Glutamatergic neuron (in vitro differentiated cells): ENCODE measurements at places on chromosomes 7 and 10. TPM values are rescaled to one million over a fixed set of nuclear protein-coding genes. Genes with fewer than 3 reads are reported as not detected.

DNA sequence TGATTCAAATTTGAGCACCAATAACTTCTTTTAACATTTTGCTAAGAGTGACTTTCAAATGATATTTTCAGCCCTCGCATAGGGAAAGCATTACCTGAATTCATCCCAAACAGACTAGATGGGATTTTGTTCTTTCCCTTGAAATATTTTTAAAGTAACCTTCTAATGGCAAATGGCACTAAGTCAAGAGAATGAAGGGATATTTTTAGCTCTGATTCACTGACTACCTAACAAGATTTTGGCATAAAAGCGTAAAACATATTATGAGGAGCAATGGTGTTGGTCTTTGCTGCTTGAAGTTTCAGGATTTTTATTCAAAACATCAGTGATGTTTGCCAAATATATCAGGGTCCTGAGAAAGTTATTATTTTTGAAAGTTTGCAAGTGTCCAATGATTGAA, 290.3 kb downstream of the CDK14 start:
- no peak for DNase-seq

DNA sequence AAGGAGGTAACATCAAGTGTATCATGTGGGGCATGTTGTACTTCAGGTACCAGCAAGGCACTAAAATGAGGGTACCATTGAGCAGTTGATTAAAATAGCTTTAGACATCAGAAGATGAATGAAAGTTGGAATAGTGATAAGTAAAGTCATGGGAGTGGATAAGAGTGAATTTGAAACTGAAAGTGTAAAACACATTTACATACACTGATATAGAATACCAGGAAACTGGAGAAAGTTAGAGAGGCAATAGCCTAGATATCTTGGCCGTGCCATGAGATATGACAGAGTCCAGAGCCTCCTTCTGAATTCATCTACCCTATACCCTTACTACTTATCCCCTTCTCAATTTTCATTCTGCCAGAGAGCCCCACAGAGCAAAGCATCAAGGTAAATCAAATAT, 76.6 kb downstream of the GRM3 start:
- no peak for DNase-seq

GRCh38 chr10:91607646-91608403, 25.0 kb downstream of the PPP1R3C start:
- no peak for DNase-seq

DNA sequence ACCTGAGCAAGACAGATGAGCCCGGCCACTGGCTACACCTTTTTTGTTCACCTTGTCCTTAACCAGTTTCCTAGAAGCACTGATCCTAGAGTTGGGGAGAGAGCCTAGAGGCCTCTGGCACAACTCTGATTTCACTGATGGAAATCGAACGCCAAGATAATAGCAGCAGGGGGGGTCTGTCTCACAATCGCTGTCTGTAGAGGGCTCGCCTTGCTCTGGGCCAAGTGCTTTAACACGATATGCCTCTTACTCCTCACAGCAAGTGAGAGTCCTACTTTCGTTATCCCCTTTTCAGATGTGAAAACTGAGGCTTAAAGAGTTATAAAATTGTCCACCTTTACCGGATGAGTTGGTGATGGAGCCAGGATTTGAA, 472 bp downstream of the RASSF4 start:
- DNase-seq = no peak

- DNase-seq = no peak
Observed at GRCh38 chr10:70514591-70514990, 36.0 kb downstream of the PALD1 start.

- no peak for DNase-seq
Observed at GRCh38 chr10:11087372-11087771, 69.7 kb downstream of the CELF2 start.

- DNase-seq = no peak
Observed at GRCh38 chr10:124727361-124727960, 16.7 kb downstream of the FAM53B start.

- no peak for DNase-seq
Observed at GRCh38 chr10:127122831-127123230, 73.6 kb downstream of the INSYN2A start.

- DNase-seq = peak; percentile 18
Observed at GRCh38 chr7:108063520-108063933, 60.6 kb upstream of the LAMB1 start.

GRCh38 chr10:131815266-131816156, 85.3 kb upstream of the PPP2R2D start:
- DNase-seq = no peak

GRCh38 chr10:75598998-75599397, 167.6 kb downstream of the LRMDA start:
- DNase-seq = no peak

GRCh38 chr10:127351542-127351941, 155.2 kb upstream of the INSYN2A start:
- no peak for DNase-seq

DNA sequence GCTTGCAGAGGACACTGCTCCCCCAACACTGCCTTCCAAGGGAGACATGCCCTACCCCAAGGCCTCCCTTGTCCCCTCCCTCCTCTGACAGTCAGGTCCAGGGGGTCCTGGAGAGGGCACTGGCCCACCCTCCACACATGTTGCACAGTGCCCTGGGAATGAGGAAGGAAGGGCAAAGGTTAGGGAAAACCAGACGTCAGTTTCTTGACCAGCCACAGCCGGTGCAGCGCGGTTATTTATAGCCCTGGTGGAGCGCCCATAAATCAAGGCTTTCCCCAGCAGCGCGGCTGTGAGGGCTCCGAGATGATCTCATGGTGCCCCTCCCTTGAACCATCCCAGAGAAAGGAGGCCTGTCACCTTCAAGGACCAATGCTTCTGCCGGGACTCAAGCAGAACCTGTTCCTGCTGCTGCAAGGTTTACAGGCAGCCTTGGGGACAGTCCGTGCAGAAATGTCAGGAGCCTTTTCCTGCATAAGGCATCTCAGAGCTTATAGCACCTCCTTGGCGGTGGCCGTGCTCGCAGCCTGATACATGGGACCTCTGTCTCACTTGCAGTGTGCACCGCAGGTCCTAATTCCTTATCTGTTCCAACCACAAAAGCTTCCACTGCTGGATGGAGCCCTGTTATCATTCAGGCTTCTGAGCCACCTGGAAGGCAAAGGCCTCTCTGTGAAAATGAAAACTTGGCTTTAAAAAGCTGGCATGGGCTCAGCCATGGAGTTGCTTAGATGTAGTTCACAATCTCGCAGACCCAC, 127.3 kb downstream of the LHPP start:
- peak; percentile 15 for DNase-seq

GRCh38 chr10:9311702-9312499, 1257.4 kb downstream of the GATA3 start:
- DNase-seq = no peak

DNA sequence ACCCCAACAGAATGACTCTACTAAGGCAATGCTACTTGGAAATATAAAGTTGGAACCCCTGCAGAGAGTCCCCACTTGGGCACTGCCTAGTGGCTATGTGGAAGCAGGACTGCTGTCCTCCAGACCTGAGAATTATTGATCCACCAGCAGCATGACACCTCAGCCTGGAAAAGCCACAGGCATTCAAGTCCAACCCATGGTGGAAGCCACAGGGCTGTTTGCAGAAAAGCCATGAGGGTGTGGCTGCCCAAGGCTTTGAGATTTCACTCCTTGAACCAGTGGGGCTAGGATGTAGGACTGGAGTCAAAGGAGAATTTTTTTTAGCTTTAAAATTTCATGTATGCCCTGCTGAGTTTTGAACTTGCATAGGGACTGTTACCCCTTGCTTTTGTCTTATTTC, 13.6 kb upstream of the GHRHR start:
- DNase-seq = no peak

- DNase-seq = no peak
Observed at GRCh38 chr7:45987521-45988290, 66.6 kb upstream of the IGFBP3 start.

DNA sequence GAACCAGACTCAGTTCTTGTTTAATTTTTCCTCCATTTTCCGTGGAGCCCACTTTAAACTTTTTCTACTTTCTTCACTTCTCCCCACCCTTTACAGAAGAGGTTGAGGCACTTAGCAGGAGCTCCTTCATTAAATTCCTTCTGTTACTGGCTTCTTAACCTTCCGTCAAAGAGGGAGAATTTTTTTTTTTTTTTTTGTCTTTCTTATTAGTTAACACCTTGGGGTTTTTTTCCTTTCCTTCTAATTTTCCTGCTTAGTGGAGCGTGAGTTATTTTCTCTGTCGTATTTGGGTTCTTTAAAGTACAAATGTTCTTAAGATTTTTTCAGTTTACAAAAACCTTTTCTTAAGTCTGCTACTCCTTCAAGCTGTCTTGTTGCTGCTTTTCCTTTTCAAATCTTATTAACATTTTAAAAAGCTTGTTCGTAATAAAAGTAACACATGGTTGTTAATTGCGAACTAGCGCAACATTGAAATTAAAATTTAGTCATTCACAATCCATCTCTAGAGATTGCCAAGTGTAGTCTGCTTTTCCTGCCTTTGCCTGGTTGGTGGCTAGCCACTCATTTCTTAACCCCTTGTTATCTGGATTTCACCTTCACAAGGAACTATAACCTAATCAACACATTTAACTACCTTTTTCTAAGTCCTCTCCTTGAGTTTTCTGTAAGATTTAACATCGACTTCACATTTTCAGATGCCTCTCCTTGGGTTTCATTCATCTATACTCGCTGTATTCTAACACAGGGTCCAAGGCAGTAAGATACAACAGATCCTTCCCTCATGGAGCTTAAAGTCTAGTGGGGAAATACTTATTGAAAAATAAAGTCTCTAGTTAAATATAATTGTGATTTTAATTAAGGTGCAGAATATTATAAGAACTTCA, 2.0 kb downstream of the BMPR1A start:
- no peak for DNase-seq

DNA sequence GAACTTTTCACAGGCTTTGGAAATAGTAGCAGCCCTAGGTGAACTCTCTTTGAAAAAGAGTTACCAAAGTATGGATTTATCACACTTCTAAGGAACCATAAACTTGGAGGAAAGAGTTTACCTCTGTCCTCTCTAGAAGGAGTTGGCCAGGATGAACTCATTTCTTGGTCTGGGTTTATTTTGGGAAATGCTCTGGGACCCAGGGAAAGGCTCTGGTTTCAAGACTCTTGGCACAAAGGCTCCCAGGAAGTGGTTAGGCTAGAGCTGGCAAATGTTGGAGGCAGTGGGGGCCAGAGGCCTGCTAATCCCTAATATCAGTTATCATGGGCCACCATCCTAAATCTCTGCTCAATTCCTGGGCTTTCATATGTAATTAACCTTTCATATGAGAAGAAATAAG, 36.3 kb upstream of the CDK6 start:
- no peak for DNase-seq

DNA sequence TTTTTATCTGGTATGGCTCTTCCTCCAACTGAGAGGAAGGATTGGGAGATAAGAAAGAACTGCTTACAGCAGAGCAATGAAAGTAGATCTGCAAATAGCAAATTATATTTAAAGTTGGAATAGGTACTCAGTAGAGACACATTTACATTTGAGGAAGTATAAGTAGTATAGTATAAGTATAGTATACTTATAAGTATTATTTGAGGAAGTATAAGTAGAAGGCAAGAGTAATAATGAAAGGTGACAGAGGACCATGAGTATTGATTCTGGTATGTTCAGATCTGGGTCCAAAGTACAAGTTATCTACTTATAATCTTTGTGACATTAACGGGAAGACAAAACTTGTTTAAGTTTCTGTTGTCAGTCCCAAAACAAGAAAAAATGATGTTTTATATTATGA, 527.6 kb upstream of the SORCS1 start:
- no peak for DNase-seq

GRCh38 chr7:593324-594115, 73.9 kb upstream of the PDGFA start:
- no peak for DNase-seq

- DNase-seq = no peak
Observed at GRCh38 chr7:105874055-105874454, 2.3 kb downstream of the ATXN7L1 start.

DNA sequence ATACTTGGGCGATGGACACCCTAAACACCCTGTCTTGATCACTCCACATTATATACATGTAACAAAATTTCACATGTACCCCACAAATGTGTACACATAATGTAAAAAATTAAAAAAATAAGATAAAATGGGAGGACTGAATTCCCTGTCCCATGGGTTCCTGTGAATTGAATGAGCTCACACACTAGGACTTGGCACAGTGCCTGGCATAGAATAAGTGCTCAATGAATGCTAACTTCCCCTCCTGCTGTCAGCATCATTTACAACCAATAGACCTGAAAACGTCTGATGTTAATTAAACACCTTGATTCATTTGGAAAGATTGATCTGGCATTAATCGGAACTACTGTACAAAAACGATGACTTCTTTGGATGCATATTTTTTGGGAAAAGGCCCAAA, 117.3 kb upstream of the ZNF438 start:
- no peak for DNase-seq

- DNase-seq = no peak
Observed at GRCh38 chr10:44882166-44882720, 28.9 kb upstream of the TMEM72 start.

DNA sequence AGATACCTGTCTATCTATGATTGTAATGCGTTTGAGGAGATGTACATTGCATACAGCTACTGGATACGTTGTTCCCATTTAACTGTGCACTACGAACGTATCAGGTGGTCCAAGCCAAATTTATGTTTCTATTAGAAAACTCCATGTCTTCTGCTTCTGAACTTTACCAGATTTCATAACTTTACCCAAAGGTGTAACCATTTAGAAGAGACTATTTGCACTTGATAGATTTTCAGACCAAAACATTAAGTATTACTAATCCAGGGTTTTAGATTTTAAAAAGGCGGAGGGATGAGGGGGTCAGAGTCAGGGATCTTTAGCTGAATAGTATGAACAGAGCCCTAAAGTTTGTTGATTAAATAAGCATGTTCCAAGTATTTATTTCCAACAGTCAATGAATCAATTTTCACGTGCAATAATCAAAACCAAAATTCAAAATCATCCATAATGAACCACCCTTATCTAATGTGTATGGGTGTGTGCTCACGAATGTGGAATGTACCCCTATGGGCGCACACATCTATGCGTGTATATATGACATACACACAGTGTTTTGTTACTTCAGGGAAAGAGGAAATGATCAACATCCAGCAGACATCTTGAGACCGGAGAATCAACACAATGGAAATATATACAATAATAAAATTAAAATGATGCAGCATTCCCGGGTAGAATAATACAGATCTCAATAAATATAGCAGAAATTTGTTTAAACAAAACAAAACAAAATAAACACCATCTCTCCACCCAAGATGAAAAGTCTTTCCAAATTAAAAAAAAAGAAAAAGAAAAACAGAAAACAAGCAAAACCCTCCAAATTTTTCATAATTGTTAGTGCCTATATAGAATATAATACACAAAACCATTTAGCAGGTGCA, 3.4 kb downstream of the FEZF1 start:
- DNase-seq = no peak

GRCh38 chr10:35208536-35208935, 81.9 kb downstream of the CREM start:
- no peak for DNase-seq

RAPGEF5 gene
- total RNA-seq = 169 TPM

CPA2 gene
- total RNA-seq = not detected

ITIH2 gene
- total RNA-seq = not detected

TMEM184A gene
- 20.7 TPM for total RNA-seq

HOGA1 gene
- total RNA-seq = not detected

RHOBTB1 gene
- total RNA-seq = 14.4 TPM

GJD4 gene
- total RNA-seq = not detected

UCMA gene
- not detected for total RNA-seq

IRF5 gene
- not detected for total RNA-seq

PRRT4 gene
- total RNA-seq = not detected

ZNF32 gene
- total RNA-seq = 32.1 TPM
